ENCODE measurements at places on chromosomes 6 and 20. TPM values are rescaled to one million over a fixed set of nuclear protein-coding genes. Genes with fewer than 3 reads are reported as not detected.
A peak's percentile ranks its signal among the peaks of the same experiment; 100 is the strongest.

GRCh38 chr6:11339380-11339779 lies 106.9 kb upstream of the NEDD9 start:
- DNase-seq = no peak

Gene TBXT
- total RNA-seq = not detected

Gene ESF1
- 12.4 TPM for total RNA-seq

DNA sequence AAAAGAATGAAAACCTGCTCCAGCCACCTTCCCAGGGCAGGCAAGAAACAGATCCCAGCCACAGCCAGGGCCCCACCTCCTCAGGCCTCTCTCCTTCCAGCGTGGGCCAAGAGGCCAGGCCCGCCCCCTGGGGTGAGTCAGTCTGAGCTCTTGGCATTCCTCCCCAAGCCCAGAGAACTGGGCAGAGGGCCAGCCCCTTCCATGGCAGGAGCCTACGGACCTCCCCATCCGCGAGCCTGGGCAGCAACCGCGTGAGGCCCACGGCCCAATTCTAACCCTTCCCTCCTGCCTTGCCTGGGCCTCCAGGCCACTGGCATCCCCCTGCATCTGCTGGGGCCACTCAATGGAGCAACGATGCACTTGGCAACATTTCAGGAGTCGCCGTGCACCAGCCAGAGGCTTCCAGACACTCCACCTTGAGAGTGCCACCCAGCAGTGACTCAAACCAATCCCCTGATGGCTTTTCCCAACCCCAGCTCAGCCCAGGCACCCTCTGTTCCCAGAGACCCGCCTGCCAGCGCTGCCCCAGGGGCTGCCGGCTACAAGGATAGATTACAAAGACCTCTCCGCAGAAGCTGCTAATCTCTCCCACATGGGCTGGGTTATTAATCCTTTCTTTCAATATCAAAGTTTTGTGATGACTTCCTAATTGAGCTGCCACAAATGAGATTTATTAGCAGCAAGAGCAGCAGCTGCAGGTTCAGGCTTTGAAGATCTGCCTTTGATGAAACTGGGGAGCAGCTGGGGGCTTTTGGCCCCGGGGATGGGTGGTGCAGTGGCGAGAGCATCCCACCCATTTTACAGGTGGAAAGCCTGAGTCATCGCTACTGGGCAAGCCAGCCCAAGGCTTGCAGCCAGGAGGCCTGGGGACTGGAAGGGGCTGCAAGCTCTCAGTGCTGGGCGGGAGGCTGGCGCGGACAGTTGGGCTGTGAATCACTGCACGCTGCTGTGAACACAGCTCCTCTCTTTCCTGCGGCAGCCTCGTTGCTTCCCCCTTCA lies 85.7 kb downstream of the NFATC2 start:
- peak; percentile 92 for DNase-seq

DNA sequence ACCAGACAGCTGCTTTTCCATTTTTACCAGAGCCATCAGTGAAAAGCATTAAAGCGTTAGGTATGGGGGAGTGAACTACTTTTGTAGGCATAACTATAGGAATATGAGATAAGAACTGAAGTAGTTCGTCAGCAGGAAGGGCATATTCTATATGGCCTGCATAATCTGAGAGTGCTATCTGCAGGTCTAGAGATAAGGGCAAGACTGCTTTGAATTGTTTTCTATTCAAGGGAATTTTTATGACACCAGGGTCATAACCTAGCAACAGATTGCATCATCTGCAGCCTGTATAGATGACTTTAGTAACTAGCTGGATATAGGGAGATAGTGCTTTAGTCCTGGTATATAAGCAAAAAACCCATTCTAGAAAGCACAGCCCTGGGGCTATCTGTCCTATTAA lies 437.3 kb upstream of the HTR1E start:
- no peak for DNase-seq

- no peak for DNase-seq
Measured at GRCh38 chr6:120899932-120900331, 434.3 kb downstream of the TBC1D32 start.

- DNase-seq = no peak
Measured at GRCh38 chr6:21444711-21445260, 148.8 kb upstream of the SOX4 start.

Gene BNIP5
- total RNA-seq = not detected

Gene IPCEF1
- total RNA-seq = 7.9 TPM

Data from lower lobe of right lung (tissue), 2 donors.